ENCODE measurements at places on chromosomes 3 and 15.

- no peak for DNase-seq
These were observed 27.2 kb downstream of the AQR start for GRCh38 chr15:34942363-34942762.

- no peak for DNase-seq
These were observed 21.4 kb downstream of the TPM1 start for GRCh38 chr15:63063877-63064409.

DNA sequence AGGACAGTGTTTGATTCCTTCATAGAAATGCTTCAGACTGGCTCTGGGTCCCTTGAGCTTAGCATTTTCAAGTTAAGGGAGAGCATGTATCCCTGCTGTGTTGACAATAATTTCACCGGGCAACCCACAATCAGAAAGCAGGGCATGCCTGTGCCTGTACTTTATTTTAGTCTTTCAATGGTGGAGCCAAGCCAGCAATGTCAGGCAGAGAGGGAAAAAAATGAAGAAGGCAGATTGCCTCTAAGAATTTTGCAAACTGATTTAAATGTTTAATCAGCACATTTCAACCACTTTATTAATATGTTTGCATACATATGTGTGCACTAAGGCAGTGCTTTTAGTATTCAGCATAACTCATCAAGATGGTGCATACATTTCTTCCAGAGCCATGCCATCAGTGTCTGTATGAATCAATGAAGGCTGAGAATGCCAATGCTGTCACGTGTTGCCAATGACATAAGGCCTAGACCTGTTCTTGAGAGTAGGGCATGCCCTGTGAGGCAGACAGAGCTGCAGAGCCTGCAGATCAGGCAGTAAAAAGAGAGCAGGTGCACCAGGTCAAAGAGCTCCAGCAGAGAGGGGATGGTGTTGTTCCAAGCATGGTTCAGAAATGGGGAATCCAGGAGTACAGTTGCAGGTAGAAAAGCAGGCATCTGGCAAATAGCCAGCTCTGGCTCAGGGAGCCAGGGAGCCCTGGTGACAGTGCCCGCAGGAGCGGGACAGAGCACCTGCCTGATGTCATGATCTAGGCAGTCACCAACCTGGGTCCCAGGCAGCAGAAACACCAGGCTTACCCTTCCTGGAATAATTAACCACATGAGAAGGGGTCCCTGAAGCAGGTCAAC lies 508.5 kb downstream of the GABRG3 start:
- DNase-seq: no peak

DNA sequence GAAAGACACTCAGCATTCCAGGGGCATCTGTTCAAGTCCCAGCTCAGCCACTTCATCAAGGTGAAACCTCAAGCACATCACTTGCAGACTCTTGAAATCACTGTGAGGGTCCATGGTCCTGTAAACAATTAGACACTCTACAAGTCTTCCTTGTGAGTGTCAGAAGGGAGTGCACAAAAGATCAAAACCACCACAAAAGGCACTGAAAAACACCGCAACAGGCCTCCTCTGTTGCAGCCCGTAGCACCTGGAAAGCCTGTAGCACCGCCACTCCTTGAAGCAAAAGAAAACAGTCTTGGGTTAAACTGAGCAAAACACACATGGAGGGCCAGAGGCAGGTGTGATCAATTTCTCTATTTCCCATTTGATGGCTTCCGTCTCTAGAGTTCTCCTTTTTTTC lies 63.8 kb upstream of the SNRK start:
- DNase-seq: no peak

DNA sequence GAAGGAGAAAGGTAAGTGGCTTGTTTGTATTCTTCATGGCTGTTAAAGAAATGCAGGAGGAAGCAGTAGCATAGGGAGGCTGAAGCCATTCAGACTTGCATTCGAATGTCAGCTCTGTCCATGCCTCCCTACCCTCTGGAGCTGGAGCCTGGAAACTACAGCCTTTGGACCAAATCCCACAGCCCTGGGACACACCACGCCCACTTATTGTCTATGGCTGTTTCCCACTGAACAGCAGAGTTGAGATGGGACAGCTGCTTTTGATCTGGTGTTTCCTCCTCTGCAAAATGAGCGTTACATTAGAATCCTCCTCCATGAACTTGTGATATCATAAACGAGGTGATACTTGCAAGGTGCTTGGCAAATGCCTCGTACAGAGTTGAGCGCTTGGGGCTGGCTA lies 3.6 kb downstream of the FAM107A start:
- peak; percentile 76 for DNase-seq

GRCh38 chr15:25705433-25706115 lies 157.6 kb downstream of the ATP10A start:
- DNase-seq: no peak

DNA sequence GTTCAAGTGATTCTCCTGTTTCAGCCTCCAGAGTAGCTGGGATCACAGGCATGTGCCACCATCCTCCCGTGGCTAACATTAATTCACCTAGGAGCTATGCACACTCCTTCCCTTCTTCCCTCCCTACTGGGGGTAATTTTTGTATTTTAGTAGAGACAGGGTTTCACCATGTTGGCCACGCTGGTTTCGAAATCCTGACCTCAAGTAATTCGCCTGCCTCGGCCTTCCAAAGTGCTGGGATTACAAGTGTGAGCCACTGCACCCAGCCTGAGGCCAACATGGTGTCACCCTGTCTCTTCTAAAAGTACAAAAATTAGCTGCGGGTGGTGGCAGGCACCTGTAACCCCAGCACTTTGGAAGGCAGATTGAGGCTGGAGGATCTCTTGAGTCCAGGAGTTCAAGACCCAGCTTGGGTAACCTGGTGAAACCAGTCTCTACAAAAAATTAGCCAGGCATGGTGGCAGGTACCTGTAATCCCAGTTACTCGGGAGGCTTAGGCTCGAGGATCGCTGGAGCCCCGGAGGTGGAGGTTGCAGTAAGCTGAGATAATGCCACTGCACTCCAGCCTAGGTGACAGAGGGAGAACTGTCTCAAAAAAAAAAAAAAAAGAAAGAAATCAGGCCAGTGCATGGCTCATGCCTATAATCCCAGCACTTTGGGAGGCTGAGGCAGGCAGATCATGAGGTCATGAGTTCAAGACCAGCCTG lies 6.1 kb downstream of the RNU5B-1 start:
- no peak for DNase-seq

DNA sequence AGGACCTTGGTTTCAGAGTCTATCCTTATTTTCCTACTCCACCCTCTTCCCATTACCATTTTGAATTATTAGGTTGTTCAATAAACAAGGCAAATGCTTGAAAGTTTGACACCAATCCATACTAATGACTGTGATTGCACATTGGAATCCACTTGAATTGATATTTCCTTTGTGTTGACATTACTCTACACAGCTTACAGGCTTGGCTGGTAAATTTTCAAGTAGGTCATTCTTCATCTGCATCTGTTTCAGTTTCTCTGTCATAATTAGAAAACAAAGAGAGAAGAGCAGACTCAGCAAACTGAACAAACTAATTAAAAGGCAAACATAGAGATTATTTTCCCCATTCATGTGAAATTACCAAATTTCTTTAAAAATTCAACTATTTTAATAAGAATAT lies 732.9 kb upstream of the BCHE start:
- DNase-seq: no peak

GRCh38 chr3:24017305-24017704 lies 72.2 kb downstream of the NR1D2 start:
- DNase-seq: no peak

DNA sequence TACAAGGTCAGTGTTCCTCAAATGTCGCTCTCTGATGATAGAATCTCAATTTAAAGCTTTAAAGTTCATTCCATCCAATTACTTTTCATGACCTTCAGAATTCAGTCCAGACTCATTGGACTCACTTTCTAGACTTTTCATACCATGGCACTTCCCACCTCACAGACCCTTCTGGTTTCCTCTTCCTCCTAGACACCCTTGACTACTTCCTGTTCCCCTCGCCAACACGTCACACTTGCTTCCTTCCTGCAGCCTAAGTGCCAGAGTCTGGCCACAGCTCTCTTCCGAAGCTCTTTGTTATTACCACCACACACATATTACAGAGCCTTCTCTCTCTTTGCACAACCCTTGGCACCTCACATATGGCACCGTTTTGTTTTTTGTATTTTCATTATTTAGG lies 59.1 kb upstream of the UMPS start:
- DNase-seq: no peak

DNA sequence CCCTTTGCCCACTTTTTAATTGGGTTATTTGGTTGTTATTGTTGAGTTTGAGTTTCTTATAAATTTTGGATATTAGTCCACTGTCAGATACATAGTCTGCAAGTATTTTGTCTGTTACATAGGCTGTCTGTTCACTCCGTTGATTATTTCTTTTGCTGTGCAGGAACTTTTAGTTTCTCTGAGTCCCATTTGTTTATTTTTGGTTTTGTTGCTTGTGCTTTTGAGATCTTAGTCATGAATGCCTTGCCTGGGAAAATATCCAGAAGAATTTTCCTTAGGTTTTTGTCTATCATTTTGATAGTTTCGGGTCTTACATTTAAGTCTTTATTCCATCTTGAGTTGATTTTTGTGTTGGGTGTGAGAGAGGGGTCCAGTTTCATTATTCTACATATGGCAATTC lies 254.5 kb downstream of the NLGN1 start:
- DNase-seq: no peak

DNA sequence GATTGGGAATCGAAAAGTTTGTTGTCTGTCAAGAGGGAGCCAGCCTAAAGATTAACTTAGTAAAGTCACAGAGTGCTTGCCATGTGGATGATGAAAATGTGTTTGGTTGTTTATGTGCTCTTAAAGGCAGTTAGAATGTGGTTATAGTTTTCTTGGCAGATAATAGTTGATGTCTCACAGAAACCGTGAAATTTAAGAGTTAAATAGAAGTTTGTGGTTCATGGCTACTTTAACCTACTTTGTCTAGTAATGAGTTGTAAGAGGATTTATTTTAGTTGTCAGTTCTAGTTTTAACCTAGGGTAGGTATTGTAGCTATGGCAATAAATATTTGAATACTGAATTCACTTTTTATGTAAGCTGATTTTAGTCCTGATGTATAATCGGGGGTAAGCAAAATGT lies 36.4 kb upstream of the EIF3J start:
- DNase-seq: no peak

DNA sequence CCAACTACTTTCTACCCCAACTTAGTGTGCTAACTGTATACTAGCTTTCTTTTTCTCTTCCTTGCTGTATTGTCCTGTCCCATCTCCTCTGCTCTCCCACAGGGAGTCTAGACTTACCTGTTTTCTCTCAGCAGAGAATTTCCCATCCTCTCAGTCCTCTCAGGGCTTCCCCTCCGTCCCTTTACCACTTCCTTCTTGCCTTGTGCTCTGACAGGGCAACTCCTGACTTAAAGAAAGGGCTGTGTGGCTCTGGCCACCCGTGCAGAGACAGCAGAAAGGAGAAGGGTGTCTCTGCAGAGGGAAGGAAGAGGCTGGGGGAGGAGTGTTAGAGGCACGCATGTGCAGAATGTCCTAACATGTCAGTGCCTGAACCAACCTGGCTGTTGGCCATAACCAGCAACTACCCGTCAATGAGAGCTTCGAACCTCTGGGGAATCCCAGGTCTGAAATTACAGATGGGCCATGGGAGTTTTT lies at the start of gene GCSAM:
GCSAM (minus strand) TSS at position 274 of the 474 bp plus-strand sequence; CDS start at position 146, 128 bp downstream.
- peak; percentile 68 for DNase-seq

All from right cardiac atrium (tissue), 5 donors.